ENCODE measurements at places on chromosomes 16 and 17.

DNA sequence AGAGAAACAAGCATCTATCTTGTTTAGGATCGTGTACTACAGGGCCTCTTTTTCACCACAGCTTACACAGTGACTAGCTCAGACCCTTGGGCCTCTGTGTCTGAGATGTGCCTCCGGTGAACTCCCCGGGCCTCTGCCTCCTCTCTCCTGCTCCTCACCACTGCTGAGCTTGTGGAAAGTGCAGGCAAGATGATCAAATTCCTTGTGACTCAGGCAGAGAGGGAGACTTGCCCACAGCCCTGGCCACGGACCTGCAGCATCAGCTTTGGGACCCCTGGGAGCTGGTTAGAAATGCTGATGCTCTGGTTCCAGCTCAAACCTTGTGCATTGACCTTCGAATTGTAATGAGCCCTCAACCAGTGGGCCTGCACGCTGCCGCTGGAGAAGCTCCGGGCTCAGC, 79.8 kb downstream of the ZDHHC7 start:
- no peak for DNase-seq

DNA sequence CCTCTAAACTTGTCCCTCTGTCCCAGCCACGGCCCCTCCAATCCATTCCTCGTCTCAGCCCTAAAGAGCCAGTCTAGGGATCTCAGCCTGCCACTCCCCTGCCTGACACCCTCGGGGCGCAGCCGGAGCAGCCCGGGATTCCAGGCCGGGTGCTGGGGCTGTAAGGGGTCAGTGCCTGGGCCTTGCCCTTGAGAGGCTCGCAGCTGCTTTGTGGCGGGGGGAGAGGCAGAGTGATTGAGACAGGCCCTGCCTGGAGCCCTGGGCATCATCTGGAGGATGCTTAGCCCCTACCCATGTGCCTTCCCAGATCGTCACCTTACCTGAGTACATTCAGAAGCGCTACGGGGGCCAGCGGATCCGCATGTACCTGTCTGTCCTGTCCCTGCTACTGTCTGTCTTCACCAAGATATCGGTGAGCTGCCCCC, 8.3 kb downstream of the SLC5A10 start:
- no peak for DNase-seq

DNA sequence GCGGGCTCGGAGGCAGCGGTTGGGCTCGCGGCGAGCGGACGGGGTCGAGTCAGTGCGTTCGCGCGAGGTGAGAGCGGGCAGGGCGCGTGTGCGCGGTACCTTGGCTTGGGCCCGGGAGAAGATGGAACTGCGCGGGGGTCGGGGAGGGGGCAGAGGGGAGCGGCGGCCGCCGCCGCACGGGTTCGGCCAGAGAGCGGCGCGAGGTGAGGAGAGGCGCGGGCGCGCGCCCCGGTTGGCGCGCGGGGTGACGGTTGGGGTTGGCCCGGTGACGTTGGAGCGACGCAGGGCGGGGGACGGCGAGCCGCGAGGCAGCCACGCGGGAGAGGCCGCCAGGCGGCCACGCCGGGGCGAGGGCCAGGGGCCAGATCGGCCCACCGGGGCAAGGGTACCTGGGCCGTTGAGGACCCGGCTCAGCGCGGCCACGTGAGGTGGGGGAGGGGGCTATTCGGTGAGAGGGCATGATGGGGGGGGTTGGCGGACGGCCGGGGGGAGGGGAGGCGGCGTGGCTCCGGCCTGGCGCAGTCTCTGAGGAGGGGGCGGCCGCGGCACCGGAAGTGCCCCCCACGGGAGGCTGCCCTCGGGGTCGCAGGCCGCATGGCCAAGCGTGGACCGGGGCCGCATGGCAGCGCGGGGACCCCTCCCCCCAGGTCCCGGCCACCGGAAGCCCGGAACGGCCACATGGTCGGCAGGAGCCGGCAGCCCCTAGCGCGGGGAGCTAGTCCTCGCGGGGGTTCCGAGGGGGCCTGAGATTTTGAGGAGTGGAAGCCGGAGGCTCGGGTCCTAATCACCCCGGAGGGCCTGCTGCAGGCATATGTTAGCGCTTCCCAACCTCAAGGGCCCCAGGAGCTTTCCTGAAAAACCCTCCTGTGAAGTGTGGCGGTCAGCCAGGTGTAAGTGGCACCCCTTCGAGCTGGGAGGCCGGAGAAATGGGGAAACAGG, 527 bp downstream of the EIF5A start:
- DNase-seq, result no peak

- no peak for DNase-seq
These were observed 69.6 kb downstream of the PLXDC1 start for GRCh38 chr17:39081851-39082250.

DNA sequence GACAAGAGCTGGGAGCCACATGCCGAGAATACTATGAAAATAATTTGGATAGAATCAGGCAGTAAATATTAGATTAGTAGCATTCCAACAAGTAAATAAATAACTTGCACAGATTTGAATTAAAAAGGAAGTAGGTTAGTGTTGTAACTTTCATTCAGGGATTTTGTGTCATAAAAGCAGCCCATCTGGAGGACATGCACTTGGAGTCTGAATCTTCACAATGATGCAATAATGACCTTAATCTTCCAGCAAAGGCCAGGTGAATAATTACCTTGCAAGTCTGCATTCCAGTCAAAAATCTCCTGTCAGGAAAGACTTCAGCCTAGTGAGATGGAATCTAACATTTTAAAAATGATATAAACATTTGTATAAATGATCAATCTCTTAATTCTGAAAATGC, 518.1 kb downstream of the KCNJ2 start:
- no peak for DNase-seq

Data from stimulated activated CD4-positive, alpha-beta T cell treated with anti-CD3 and anti-CD28 coated beads, Interleukin-1b, Interleukin-23, amount 100 ng/mL, for 1 hour (primary cell).